ENCODE measurements at places on chromosomes 5 and 9. TPM values are rescaled to one million over a fixed set of nuclear protein-coding genes. Genes with fewer than 3 reads are reported as not detected.

Gene WHRN
- total RNA-seq: 16.6 TPM

Gene PHYHD1
- 19.4 TPM for total RNA-seq

Gene SCGB3A2
- total RNA-seq: not detected

Gene HTR1A
- total RNA-seq: not detected

Gene ANKS6
- 17.0 TPM for total RNA-seq

Gene C9orf153
- 1.2 TPM for total RNA-seq

Gene ACER2
- 11.1 TPM for total RNA-seq

Gene UNC13B
- 56.1 TPM for total RNA-seq

Gene DNAH5
- total RNA-seq: 0.49 TPM

Gene C5orf58
- not detected for total RNA-seq

Gene PCDHGB6
- total RNA-seq: 15.1 TPM

Gene SKP2
- total RNA-seq: 43.4 TPM

Gene PCDHGA12
- total RNA-seq: 12.6 TPM

Gene ENTPD2
- total RNA-seq: 7.0 TPM

Gene AK8
- total RNA-seq: 2.1 TPM

Gene RICTOR
- 132 TPM for total RNA-seq

Gene SPATA31C1
- not detected for total RNA-seq

Gene CCL19
- total RNA-seq: not detected

Gene CTXN3
- 4.0 TPM for total RNA-seq

Gene WDR38
- total RNA-seq: not detected

Gene ZBTB43
- total RNA-seq: 24.6 TPM

Gene OTP
- total RNA-seq: not detected

Gene NUTM2F
- total RNA-seq: not detected

Gene FIBCD1
- 10.2 TPM for total RNA-seq

Gene CHSY3
- 25.1 TPM for total RNA-seq

Gene AJM1
- total RNA-seq: 2.0 TPM

Gene PGM5
- 61.8 TPM for total RNA-seq

Gene NEUROG1
- 5.9 TPM for total RNA-seq

Gene LEAP2
- total RNA-seq: 1.1 TPM

Gene HAVCR2
- total RNA-seq: 1.8 TPM

Gene GMCL2
- not detected for total RNA-seq

Gene PLPP6
- 10.3 TPM for total RNA-seq

Gene SLC34A3
- not detected for total RNA-seq

Gene IL7R
- 0.82 TPM for total RNA-seq

Gene ANKHD1
- 164 TPM for total RNA-seq

Gene MTREX
- total RNA-seq: 130 TPM

Gene FBP2
- 1.0 TPM for total RNA-seq

Gene CCL21
- total RNA-seq: 16.9 TPM

Gene SIT1
- total RNA-seq: not detected

Gene MEIKIN
- 0.55 TPM for total RNA-seq

Gene CDKN2AIPNL
- total RNA-seq: 28.7 TPM

Gene SLC27A6
- 7.6 TPM for total RNA-seq

Gene HAND1
- total RNA-seq: not detected

Gene DAB2
- total RNA-seq: 79.9 TPM

Gene DND1
- 0.60 TPM for total RNA-seq

Gene HEMGN
- total RNA-seq: 6.4 TPM

Gene SAXO1
- total RNA-seq: 0.05 TPM

Gene ABCA2
- 49.9 TPM for total RNA-seq

Gene SGTB
- total RNA-seq: 21.2 TPM

Gene GFI1B
- 1.4 TPM for total RNA-seq

Gene CDKN2A
- total RNA-seq: 0.82 TPM

Gene TRIM36
- total RNA-seq: 32.7 TPM

Gene SLC34A1
- total RNA-seq: not detected

Gene FCN2
- not detected for total RNA-seq

Gene SYK
- total RNA-seq: 5.9 TPM

All from camera-type eye (tissue), 1 donor.